ENCODE measurements at places on chromosomes 5 and 9.

GRCh38 chr9:96048956-96049831, 173.7 kb downstream of the ERCC6L2 start:
- DNase-seq, result no peak

DNA sequence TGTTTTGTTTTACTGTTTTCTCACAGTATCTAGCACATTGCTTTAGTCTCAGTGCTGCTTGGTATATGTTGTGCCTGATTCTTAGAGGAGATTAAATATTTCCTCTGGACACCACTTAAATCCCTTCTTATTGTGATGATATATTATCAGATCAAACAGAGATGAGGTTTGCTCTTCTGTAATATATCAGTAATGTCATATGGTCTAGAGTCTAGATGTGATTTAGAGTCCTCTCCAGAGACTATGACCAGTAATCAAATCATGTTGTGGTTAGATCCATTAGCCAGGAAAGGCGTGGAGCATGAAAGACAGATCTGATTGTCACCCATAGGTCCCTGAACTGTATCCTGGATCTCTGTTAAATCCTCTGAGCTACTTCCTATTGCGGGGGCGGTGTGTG, 24.4 kb downstream of the CAMK4 start:
- no peak for DNase-seq

DNA sequence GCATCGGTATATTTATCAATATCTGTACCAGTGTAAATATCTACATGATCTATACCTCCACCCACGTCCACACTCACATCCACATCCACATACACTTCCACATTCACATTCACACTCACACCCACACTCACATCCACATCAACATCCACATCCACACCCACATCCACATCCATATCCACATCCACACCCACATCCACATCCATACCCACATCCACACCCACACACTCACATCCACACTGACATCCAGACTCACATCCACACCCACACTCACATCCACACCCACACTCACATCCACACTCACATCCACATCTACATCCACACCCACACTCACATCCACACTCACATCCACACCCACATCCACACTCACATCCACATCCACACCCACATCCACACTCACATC, 189.2 kb downstream of the IRX1 start:
- DNase-seq, result no peak

- DNase-seq, result no peak
Observed at GRCh38 chr9:89000371-89000781, 9.1 kb downstream of the S1PR3 start.

DNA sequence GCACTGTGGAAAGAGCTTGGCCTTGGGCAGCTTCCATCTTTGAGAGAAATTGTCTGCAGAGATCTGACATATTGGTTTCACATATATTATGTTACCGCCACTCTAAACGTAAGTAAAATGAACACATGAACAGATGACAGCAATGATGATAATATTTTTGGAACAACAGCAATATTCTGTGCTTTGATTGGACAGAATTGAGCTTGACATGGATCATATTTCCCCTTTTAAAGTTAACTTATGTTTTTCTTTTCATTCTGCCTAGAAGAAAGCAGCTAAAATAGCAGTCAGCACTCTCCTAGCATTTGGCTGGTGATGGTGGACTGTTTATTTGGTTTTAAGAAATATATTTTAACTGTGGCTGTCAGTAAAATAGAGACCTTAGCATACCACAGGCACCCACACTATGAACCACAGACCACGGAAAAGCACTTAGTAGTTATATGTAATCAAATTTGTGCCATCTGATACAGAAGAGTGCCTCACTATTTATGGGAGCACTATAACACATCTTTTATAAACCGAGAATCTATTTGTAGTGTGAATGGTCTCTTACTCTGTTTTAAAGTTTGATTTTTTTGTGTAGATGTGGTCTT, 1.8 kb upstream of the CFAP95 start:
- no peak for DNase-seq

DNA sequence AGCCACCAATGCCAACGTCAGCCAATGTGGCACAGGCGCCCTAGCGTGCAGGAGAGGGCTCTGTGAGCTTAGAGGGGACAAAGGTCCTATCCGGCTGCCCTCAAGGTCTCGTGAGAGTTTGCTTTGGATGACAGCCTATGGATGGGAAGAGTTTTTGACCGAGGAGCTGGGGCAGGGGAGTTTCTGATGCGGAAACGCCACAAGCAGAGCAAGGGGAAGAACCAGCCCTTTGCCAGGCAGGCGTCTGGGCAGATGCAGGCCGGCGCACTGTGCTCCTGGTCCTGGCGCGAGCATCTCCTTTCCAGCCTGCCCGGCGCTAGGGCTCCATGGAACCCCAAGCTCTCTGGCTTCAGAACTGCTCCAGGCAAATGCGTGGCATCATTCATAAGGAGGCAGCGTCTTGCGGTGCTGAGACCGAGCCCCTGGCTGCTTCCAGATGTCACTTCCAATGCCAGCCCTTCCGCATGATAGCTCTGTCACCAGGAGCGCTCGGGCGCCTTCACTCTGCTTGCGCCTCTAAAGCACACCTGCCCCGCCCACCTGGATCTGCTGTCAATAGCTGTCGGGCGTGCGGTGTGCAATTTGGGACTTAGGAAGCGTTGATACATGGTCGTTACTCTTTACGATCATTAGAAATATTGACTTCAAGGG, 374.9 kb upstream of the IRX1 start:
- no peak for DNase-seq

DNA sequence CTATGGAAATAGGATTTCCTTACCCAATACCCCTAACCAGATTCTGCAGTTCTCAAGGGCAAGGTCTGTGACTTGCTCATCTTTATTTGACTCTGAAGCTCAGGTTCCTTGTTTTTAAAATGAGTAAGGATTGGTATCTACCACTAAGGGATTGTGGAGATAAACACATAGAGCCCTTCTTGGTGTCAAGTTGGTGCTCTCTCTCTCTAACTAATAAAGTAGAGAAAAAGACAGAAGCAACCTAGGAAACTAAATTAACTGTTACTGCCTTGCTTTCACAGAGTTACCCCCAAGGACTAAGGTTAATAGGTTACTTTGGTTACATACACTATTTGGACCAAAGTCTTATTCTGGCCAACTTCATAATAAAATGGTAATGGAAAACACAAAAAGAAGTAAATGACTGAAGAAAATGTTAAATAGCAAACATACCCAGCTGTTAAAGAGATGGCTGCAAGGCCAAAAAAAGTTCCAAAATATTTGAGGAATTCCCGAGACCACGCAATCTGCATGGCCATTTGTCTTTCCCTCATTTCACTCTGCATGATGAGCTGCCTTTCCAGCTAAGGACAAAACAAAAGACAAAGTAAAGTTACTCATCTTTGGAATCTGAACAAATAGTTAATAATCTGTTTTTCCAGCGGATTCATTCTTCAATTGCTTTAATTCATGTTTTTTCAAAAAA, 21.8 kb upstream of the RLN1 start:
- DNase-seq, result no peak

GRCh38 chr5:154824070-154824469, 26.3 kb downstream of the FAXDC2 start:
- DNase-seq, result no peak

DNA sequence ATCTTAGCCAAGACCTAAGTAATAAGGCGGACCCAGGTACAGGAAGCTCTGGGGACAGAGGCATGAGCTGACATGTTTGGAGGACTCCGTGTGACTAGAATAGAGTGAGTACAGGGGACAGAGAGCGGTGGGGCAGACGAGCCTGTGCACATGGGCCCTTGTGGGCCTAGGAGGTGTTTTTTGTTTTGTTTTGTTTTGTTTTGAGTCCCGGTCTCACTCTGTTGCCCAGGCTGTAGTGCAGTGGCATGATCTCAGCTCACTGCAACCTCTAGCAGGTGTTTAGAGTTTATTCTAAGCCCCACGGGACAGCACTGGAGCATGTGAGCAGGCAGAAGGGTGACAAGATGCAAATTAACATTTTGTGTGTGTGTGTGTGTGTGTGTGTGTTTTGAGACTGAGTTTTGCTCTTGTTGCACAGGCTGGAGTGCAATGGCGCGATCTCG, 3.1 kb upstream of the EEIG1 start:
- DNase-seq, result no peak

GRCh38 chr5:132791026-132791425, 14.0 kb upstream of the SEPTIN8 start:
- no peak for DNase-seq

- no peak for DNase-seq
Observed at GRCh38 chr5:112735702-112736101, 2.0 kb upstream of the APC start.

DNA sequence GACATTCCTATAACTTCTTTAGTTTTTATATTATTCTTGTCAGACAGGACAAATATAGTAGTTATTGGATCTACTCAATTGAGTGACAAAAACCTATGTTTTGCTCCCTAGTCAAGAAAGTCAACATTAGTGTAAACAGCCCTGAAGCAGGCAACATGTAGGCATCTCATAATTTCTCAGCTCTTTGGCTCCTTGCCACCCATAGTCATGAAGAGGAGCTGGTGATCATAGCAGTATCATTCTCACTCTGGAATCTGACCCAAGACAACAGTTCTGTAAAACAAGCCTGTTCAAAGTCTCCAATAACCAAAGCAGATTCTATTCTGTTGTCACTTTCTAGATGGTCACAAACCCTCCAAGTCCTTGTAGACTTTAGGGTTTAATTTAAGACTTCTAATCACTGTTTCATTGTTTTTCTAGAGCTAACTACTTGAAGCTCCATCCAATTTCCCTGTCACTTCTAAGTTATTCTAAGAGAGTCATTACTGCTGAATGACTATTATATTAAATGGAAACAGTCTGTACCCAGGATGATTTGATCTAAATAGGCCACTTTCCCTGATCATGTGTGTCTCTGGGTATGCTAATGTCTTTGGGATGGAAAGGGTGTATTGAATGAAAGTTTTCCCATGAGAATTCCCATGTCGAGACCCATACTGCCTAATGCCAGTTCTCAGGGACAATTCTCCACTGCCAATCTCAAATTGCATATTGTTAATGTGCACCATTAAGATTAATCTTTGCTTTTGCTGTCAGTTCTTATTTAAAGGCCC, 533.3 kb downstream of the ACTL7B start:
- DNase-seq, result no peak

DNA sequence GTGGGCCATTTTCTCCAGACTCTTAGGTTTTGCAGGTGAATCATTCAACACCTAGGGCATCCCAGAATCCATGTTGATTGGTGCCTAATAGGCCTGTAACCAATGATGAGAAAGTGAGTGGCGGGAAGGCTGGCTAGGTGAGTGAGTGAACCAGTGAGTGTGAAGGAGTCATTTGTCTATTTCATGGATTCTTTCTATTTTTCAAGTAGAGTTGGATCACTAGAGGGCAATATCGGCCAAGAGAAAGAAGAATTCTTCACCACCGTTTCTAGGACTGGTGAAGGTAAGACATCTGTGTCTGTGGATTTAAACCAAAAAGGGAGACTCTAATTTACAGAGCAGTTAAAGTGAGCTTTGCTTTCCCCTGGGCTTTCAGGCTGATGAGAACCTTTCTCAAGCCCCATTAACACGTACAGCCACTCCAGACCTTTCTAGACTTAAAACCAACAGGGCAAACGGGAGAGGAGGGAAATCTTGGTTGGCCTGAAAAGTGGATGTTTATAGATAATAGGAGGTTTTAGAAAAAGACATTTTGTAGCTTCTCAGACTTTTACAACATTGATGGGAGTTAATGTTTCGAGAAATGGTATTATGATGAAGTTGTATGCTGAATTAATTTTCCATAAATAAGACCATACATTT, 114.3 kb upstream of the IL12B start:
- no peak for DNase-seq

DNA sequence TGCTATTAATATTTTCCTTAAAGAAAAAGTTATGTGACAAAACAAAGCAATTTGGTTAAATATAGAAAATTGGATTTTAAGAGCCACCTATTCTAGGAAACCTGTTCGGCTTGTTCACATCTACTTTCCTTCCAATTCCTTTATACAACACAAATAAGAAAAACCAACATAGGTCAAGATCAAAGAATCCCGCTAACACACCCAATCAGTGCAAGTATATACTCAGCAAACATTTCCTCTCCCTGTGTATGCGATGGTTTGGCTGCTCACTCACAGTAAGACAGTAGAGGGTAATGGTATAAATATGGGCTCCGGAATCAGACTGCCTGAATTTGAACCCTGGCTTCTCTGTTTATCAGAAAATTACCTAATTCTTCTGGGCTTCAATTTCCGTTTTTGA, 757.5 kb upstream of the ZNF608 start:
- no peak for DNase-seq

- DNase-seq, result no peak
Observed at GRCh38 chr5:146078566-146078965, 26.8 kb downstream of the PLAC8L1 start.

- no peak for DNase-seq
Observed at GRCh38 chr5:76497065-76497460, 94.0 kb downstream of the IQGAP2 start.
